Stimulated activated CD4-positive, alpha-beta T cell treated with anti-CD3 and anti-CD28 coated beads, Interleukin-2, amount 100 ng/mL, for 4 hours (primary cell): ENCODE measurements at places on chromosomes 16 and 17.

DNA sequence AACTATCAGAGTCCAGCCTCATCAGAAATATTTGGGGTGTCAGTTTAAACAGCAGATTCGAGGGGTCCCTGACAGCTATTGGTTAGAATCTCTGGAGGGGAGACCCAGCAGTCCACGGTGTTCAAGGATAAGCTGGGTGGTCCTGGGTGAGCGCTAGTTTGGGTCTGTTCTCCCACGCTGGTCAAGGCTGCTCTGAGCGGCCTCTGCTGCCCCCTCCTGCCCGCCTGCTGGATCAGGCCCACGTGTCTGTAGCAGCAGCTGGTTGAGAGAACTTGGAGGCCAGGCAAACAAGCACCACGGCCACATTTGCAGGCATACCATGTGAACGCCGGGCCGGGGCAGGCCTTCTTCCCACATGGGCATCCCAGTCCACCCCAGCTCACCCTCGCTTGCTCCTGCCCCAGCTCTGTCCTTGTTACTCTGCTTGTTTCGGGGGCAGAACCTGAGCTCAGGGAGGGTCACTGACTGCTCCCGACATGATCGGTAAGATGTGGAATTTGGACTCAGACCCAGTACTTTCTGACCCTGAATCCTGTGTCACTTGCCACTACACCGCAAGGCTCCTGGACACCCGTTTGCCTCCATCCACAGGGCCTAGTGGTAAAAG, 7.4 kb downstream of the FOXF1 start:
- DNase-seq: no peak

DNA sequence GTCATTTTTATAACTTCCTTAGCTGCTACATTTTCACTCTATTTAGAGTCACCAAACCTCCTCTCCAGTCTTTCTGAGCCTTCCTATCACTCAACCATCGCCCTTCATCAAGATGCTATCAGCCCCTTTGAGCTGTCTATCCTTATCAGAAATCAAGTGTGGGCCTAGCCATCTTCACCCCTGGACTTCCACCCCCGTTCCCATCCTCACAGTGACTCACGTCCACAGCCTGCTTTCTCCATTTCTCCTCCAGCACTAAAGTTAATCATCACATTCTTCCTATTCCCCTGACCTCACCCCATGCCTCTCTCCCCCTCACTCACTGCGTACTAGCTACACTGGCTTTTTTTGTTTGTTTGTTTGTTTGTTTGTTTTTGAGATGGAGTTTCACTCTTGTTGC, 2.4 kb upstream of the TEKT3 start:
- DNase-seq: no peak

- no peak for DNase-seq
These were observed 4.9 kb downstream of the MYO15B start for GRCh38 chr17:75592348-75593020.

- DNase-seq: no peak
These were observed 6.4 kb downstream of the DRC7 start for GRCh38 chr16:57700781-57701551.

- DNase-seq: no peak
These were observed 5.3 kb upstream of the HS3ST6 start for GRCh38 chr16:1923299-1924034.

GRCh38 chr17:45413498-45413923, 19.2 kb downstream of the ARHGAP27 start:
- DNase-seq: no peak
